ENCODE measurements at places on chromosomes 6 and 20. TPM values are rescaled to one million over a fixed set of nuclear protein-coding genes. Genes with fewer than 3 reads are reported as not detected.

MOXD1 gene
- not detected for total RNA-seq

HLA-DQB1 gene
- total RNA-seq = 21.5 TPM

NDUFAF4 gene
- 37.3 TPM for total RNA-seq

BTBD3 gene
- 3.9 TPM for total RNA-seq

TMC2 gene
- total RNA-seq = not detected

EEF1A1 gene
- total RNA-seq = 15,669 TPM

TCP11 gene
- total RNA-seq = not detected

LBP gene
- not detected for total RNA-seq

MCCD1 gene
- total RNA-seq = not detected

JPH2 gene
- not detected for total RNA-seq

MUC22 gene
- total RNA-seq = not detected
